Hippocampal formation (tissue), 2 donors: ENCODE measurements at places on chromosomes 12 and 14.

DNA sequence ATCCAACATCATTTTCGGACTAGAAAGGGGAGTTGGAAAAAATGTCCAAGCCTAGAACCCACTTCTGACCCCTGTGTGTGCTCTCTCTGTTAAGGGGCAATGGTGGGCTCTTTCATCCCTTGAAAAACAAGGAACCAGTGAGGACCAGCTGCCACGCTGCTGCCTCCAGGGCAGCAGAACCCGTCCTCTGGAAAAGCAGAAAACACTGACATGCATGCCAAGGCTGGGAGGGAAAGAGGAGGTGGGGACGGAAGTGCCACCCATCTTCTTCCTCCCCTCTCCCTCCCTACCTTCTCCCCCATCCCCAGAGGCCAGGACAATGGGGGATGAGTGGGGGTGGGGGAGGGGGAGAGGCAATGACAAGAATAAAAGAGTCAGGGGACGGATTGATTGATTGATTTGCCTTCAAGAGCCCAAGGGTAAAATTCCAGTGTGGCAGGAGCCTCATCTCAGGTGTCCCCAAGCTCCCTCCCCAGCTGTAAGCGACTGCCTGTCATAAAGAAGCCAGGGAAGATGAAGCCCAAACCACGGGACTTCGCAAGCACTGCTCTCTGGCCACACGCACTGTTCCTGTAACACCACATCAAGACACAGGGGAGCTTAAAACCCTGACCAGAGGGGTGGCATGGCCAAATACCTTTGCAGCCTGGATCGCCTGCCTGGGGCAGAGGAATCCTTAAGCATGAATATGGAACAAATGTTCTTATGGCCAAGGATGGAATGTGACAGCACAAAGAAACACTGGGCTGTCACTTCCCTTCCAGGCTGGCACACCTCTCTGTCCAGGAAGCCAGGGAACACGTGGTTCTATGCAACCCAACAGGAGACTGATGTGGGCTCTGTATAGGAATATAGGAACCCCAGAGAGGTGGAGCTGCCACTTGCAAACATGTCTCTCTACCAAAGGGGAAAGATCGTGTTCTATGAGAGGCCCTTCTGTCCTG is 38.9 kb upstream of the BDKRB2 start:
- no peak for DNase-seq

DNA sequence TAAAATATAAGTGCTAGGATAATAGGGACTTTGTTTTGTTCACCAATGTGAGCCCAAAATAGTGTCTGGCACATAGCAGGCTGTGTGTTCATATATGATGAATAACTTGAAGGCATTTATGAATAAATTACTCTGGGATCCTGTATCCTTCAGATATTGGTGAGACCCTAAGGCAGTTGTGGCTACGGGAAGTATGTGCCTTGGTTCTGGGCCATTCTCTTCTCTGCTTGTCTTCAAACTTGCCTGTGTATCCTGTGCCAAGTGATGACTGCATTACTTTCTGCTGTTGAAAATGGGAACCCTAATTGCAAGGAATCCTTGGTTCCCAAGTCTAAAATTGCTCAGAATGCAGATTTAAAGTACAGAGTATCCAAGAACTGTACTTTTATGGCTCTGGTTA is 67.6 kb upstream of the KTN1 start:
- DNase-seq: no peak

- DNase-seq: no peak
Observed at GRCh38 chr12:64678248-64678647, 68.0 kb downstream of the RASSF3 start.

DNA sequence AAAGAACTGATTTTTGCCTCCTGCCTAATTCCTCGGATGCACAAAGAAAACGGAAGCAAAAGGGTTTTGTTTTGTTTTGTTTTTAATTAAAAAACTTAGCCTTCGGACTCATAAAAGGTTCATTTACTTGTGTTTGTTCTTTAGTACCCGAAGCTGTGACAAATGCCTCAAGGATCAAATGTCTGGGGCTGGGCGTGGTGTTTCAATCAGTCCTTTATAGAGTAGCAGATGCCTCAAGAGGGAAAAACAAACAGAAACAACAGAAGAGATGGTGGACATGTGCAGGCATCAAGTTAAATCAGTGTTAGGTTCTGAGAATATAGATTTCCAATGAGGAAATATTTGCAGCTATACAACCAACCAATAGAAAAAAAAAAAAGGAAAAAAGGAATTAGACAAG is 1.6 kb upstream of the WIF1 start:
- DNase-seq: no peak

GRCh38 chr12:108772247-108772646 is 40.9 kb upstream of the CORO1C start:
- no peak for DNase-seq

- no peak for DNase-seq
Observed at GRCh38 chr14:100899884-100900771, 3.4 kb downstream of the RTL1 start.

DNA sequence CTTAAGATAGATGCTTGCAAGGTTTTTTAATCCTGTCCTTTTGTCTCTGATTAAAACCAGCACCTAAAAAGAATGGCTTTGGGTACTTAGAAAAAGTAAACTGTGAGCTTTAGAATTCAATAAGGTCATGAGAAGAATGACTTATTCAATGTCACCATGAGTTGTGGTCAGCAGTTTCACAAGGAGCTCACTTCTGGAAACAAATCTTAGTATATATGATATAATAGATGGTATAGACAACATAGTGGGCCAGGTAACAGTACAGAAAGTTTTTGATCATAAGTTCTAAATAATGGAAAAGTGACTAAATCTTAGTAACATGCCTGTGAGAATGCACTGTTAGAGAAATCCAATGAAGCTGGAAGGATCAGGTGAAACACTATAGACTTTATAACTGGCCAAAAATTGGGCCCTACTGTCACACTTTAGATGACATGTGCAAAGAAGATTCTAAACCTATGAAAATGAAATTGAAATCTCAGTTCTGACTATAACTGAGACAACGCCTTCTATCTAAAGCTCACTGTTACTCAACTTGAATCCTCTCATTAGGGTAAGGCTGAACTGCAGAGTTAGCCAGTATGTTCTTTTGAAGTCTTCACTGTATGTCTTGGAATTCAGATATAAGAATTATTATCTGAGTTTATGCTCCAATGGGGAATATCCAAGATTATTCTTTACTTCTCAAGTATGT is 42.4 kb upstream of the RAD51AP1 start:
- no peak for DNase-seq

DNA sequence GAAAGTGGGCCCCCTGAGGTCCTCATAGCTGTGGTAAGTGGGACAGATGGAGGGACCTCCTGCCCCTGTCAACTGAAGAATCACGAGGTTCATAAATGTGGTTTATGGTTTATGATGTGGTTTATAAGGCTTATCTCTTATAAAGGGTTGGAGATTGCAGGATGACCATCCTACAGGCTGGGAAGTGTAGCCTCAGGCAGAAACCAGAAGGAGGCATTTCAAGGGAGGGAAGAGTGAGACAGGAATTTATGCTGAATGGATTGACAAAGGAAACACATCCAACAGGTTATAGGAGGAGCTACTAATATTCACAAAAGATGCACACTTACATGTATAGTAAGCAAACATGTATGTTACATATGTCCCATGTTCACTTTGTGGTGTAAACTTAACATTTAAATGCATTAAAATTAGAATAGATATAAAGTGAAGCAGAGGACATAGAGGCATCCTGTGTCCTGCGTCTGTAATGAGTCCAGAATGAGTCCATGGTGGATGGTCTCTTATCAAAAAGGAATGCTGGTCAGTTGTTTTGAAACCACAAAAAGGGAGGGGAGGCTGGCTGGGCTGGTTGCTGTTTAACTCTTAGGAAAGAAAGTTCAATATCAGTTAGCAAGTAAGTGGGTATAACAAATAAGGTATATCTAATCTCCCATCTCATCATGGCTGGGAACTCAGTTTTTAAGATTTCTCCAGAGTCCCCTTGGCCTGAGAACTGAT is 149.0 kb upstream of the RMST start:
- DNase-seq: no peak

DNA sequence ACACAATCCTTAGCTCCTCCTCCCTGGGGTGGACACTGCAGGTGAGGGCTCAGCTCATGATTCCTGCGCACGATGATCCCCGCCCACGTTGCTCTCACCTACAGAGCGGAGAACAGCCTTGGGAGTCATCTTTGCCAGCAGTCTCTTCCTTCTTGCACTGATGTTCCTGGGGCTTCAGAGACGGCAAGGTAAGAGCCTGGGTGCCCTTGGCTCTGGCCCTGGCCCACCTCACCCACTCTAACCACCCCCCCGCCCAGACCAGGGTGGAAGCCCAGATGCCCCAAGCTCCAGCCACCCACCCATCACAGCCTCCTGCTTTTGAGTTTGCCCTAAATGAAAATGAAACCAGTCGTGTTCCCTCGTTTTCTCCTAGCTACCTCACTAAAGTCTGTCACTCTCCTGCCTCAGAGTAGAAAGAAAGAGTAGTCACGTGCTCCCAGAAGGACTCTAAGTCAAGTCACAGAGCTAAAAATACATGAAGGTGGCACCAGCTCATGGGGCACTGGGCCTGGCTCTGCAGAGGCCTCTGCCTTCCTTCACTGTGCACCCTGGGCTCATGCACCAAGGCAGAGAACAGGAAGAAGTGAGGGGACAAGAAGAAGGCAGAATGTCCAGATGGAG is 9.0 kb downstream of the TAPBPL start:
- DNase-seq: no peak

- DNase-seq: no peak
Observed at GRCh38 chr12:81809829-81810595, 50.9 kb upstream of the PPFIA2 start.

DNA sequence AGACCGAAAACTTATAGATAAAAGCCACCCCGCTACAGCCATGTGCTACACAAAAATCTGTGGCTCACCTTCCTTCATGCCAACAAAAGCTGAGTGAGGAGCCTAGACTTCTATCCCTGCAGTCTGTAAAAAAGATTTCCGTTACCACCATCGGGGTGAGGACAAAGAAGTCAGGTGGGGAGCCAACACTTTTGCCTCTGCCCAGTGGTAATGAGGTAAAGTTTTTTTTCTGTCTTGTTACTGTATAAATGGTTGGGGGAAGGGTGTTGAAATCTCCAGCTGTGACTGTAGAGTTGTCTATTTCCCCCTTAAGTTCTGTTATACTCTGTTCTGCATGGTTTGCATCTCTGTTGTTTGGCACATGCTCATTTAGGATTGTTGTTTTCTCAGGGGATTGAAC is 707.8 kb downstream of the FLRT2 start:
- no peak for DNase-seq

DNA sequence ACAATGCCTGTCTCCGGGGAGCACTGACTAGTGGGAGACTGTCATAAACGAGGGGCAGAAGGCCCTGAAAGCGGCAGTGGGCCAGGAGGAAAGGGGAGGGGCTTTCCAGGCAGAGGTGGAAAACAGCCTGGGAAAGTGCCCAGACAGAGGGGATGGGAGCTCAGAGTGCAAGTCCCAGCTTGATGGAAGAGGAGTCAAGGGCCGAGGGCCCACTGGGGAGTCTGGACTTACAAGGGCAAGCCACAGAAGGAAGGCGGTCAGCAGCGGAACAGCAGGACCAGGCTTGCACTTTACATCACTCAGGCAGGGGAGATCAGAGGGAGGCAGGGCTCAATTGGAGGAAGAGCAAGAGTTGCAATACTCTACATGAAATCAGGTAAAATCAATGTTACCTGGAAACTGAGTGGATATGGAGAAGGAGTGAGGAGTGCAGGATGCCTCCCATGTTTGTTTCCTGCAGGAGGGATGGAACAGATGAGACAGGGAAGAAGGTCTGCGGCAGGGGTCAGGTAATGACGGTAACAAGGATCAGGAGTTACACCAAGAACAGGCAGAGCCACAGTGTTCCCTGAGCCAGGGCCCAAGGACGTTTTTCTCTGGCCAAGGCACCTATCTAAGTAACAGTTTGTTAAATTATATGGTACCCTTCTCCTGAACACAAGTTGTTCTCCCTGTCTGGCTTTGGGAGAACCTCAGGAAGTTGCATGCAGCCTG is 23.8 kb downstream of the PXN start:
- DNase-seq: no peak

DNA sequence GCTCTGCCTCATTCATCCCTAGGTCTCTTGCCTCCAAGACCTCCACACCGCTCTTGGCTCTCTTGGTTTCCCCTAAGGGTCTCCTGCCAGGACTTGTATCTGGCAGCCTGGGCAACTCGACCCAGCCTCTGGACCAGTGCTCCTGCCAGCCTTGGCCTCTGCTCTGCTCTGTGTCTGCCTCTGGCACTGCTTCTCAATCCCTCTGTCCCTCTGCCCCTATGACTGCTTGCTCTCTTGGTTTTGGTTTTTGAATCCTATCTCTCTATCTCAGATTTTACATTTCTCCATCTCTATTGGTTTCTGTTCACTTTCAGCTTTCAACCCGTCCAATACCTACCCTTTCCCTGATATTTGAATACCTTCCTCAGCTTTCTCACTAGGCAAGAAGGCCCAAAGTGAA is 6.3 kb downstream of the ITGA5 start:
- no peak for DNase-seq

DNA sequence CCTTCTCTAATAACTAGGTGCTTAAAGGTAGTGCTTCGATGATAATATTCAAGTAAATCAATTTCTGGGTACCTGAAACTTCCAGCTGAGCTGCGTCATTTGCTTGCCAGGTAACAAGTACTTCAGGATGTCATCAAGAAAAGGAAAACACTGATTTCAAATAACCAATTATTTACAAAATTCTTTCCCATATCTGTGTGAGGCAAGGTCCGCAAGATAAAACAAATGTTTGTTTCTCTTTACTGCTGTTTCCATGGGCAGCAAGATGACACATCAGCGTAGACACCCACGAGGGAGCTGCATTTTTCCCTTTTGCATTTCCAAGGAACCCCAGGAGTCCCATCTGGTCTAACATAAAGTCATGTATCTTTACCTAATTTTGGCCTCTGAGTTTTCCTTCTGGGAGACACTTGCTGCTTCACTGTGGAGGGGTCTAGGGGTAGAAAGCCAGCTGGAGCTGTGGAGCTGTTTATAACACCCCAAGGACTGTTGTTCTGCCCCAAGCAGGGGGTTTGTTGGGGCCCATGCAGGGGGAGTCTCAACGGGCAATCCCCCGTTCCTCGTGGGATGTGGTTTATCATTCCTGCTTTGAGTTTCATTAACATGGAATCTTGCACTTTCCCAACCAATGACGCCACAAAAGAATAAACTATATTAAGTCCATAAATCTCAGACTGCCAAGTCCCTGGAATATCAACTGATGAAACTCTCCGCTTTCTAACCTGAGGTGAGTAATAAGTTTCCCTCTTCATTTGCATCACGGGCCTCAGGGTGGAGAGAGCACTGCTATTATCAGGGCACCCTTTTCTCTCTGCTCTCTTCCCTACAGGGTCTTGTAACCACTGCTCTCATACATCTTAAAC is 112.8 kb upstream of the PELI2 start:
- no peak for DNase-seq

- no peak for DNase-seq
Observed at GRCh38 chr14:53599221-53599945, 357.2 kb downstream of the BMP4 start.

DNA sequence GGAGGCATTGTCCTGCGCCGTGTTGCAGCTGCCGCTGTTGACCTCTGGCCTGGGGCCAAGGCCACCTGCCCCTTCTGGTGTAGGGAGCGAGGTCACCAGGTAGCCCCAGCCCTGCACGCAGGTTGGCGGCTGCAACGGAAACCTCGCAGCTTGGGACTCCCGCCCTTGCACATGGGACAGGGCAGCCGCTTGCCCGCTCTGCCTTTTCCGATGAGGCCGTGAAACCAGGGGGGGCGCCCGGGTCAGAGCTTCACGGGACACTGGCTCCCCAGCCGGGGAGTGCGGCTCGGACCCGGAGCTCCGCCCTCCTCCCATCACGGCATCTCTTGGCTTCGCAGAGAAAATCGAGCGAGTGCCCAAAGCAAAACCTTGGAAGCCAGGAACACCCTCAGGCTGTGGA is 25.4 kb downstream of the DNAH10 start:
- DNase-seq: no peak

GRCh38 chr12:120817559-120818330 is 86.4 kb downstream of the SPPL3 start:
- no peak for DNase-seq
